Activated CD4-positive, alpha-beta T cell treated with anti-CD3 and anti-CD28 coated beads for 1 hour (primary cell): ENCODE measurements at places on chromosomes 4 and X.

DNA sequence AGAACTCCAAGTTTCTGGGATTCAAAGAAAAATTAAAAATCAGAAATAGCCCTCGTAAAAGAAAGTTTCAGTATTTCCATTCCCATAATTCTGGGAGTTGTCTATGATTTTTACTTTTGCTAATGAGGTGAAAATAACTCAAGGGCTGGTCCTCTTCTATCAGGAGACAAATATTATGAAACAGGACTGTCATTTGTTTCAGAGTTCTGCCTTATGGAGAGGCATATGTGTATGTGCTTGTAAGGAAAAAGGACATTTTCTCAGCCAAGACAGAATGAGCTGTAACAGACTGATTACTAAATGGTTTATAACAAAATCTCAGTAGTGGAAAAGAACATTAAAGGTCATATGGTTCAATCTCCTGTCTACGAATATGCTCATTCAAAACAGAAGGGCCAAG, 59.0 kb upstream of the TAB3 start:
- DNase-seq: no peak

- no peak for DNase-seq
Observed at GRCh38 chr4:26104056-26104685, 190.2 kb downstream of the SMIM20 start.

GRCh38 chr4:155599085-155599484, 67.6 kb upstream of the GUCY1A1 start:
- no peak for DNase-seq

DNA sequence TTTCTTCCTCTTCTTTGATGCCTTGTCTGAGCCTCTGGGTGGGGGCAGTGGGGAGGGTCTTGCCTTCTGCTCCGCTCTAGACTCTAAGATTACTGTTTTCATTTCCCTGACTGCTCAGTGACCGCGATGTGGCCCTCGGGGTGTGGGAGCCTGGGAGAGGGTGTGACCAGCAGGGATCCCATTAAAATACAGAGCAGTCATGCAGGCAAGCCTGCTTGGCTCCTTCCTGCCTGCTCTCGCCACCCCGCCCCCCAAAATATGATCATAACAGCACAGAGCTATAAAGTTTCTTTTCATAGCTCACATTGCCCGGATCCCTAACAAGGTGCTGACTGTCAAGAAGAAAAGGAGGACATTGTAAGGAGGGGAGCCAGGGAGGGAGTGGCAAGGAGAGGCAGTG, 332.9 kb downstream of the RAB28 start:
- DNase-seq: no peak

DNA sequence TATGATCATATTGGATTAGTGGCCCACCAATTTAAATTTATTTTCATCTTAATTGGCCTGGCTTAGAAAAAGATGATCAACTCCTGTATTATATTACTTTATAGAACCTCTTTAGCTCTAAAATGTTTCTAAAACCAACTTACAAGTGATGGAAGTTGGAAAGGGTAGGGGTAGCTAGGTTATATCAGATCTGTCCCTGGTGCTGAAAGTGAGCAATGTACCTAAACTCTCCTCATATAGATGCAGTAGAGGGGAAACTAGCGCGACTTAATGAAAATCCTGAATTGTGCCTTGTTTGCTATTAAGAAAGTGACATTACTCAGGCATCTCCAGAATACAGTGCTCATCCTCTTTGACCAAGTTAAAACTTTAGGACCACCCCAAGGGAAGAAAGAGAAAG, 7.5 kb upstream of the PTCHD1 start:
- DNase-seq: no peak

- DNase-seq: no peak
Observed at GRCh38 chr4:100288811-100289529, 98.7 kb upstream of the DDIT4L start.

GRCh38 chr4:155510771-155511170, 134.0 kb upstream of the MAP9 start:
- no peak for DNase-seq

GRCh38 chr4:80948995-80949394, 81.5 kb upstream of the BMP3 start:
- DNase-seq: no peak

GRCh38 chr4:2545321-2546013, 9.0 kb downstream of the FAM193A start:
- DNase-seq: no peak

GRCh38 chr4:22596409-22596808, 80.5 kb upstream of the ADGRA3 start:
- no peak for DNase-seq

DNA sequence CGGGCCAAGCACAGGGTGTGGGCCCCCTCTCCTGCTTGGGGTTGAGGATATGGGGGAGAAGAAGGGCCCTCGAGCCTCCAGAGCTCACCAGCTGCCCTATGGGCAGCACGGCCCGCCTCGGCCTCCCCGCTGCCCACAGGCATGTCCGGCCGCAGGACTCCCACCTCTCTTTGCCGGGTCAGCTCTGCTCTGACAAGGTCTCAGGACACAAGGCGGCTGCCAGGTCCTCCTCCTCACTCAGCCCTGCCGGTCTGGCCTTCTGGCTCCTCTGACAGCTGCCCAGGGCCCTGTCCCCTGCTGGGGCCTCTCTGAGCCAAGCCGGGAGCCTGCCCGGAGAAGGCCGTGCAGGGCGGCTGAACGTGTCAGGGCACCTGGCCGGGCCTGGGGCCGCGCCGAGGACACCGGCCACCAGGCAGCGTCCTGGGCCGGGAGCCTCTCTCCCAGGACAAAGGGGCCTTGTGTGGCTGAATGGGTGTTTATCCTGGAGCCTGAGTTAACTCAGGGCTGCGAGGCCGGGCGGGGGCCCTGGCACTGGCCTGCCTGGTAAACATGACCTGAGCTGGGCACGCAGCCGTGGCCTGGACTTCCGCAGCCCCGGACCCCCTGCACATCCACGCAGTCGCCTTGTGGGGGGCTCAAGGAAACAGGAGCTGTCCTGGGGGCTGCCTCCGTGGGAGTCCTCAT, 25.7 kb downstream of the TACC3 start:
- DNase-seq: no peak

- DNase-seq: no peak
Observed at GRCh38 chrX:50495616-50496015, 25.0 kb upstream of the DGKK start.

DNA sequence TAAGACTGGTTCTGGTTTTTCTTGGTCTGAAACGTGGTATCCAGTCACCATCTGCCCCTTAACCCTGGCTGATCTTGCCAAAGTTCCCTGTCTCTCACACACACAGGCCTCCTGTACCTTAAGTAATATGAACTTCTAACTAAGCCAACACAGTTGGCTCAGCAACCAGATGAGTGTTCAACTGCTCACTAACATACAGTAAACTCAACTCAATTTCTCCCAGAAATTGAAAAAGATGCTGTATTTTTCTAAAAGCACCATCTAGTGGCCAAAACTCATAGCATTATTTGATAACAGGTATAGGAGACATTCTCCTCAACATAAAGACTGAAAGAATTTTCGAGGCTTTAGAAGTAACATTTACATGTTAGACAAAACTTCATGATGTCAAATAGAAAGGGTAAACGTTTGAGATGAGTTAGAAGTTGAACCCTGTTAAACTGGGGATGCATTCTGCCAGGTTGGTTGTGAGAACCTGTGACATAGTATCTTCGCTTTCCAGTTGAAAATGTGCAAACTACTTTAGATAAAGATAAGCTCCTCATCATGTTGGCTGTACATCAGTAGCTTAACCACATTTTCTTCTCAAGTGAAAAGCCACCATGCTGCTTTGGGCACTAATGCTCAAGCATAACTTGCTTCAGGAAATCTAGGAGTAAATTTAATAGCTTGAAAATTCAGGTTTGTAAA, 31.2 kb downstream of the CCNI start:
- no peak for DNase-seq

- DNase-seq: no peak
Observed at GRCh38 chr4:81106150-81106549, 75.6 kb downstream of the BMP3 start.

- no peak for DNase-seq
Observed at GRCh38 chr4:73335679-73336078, 68.4 kb upstream of the ALB start.

DNA sequence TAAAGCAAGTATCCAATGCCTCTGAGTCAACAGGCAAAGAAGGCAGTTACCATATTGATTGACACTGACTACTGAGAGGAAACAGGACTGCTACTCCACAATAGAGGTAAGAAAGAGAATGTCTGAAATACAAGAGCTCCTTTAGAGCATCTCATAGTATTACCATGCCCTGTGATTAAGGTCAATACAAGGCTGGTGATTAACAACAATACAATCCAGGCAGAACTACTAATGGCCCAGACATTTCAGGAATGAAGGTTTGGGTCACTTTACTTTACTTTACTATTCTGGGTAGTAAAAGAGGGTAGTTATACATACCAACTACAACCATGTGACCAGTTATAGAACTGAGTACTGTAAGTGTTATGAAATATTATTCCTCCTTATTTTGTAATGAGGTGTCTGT, 44.5 kb downstream of the BRWD3 start:
- no peak for DNase-seq

- no peak for DNase-seq
Observed at GRCh38 chrX:27840881-27841280, 33.1 kb downstream of the MAGEB10 start.

GRCh38 chr4:139209470-139210063, 32.5 kb upstream of the ELF2 start:
- no peak for DNase-seq

DNA sequence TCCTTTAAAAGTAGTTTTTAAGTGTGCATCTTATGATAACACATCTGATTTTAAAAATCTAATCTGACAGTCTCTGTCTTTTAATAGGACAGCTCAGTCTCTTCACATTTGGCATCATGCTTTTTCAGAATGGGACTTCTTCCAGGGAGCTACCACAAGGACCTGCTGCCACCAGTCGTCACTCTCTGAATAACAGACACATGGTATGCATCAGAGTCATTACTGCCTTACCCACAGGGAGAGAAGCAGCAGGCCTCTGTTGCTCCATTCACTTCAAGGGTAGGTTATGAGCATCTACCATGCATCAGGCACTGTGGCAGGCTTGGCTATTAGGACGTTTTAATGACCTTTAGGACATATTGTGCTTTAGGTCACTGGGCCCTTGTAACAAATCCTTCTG, 50.0 kb upstream of the AFAP1 start:
- DNase-seq: no peak

- no peak for DNase-seq
Observed at GRCh38 chr4:79272126-79272525, 53.7 kb downstream of the NAA11 start.

- no peak for DNase-seq
Observed at GRCh38 chr4:104235967-104236366, 258.7 kb downstream of the CXXC4 start.

DNA sequence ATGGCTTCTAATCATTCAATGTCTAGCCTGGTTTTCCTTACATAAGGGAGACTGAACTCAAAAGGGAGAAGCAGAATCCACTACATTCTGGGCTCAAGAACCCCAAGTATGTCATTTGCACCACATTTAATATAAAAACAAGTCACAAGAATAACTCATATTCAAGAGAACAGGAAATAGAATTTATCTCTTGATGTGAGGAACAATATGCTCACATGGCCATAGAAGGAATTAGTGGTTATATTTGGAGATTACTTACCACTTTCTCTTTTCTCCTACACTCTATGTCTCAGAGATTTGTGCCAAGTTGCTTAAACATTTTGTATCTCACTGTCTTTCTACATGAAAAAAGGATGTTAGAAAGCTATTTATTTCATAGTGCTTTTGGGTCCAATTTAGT, 922.6 kb upstream of the PABPC4L start:
- no peak for DNase-seq
